T-helper 17 cell (primary cell): ENCODE measurements at places on chromosomes 7 and 10.

- DNase-seq, result no peak
These were observed 250.8 kb upstream of the HABP2 start for GRCh38 chr10:113302062-113302461.

DNA sequence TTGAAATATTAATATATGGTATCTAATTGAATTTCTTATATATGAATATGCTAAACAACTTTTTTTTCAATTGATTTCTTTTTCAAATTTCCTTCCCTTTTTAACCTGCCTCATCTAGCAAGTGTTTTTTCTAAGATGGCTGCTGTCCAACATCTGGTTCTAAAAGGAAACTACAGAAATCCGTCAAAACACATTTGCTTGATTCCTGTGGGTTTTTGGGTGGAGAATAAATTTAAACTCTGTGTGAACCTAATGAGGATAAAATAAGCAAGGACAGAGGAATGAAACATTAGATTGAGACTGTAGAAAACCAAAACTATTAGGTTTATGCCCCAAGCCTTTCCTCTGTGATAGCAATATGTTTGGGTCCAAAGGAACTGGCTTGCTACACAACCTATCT, 75.5 kb upstream of the STARD3NL start:
- DNase-seq, result no peak

DNA sequence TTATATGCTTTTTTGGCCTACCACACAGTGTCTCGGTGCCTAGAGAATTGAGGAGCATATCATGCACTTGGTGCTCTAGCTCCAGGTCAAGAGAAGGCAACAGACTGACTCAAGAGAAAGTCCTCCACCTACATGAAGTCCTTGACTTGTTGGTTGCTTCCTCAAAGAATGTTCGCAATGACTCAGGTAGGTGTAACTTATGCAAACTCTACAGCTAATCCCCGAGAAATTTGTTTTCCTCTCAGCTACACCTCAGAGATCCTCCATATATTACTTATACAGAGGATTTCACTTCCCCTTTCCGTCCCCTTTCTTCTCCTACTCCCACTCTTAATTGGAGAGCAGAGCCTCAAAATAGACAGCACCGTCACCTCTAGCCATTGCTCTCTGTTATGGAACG, 1013.1 kb downstream of the KCNMA1 start:
- DNase-seq, result no peak

DNA sequence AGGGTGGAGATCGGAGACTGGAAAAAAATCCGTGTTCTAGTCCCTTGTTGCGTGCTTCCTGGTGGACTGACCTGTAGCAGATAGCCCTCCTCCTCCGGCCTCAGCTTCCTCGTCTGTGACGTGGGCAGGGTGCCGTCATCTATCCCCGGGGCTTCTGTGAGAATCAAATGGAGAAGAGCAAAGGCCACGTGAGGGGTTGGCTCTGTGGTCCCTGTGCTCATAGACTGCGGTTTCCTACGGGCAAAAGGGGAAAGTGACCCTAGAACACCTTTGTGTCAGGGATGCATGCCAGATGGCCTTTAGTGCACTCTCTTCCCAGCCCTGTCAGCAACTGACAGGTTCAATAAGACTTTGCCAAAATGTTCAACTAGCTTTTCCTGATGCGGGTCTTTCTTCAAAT, 33.7 kb downstream of the GRK5 start:
- no peak for DNase-seq

GRCh38 chr10:3169673-3170072, 2.9 kb downstream of the PITRM1 start:
- no peak for DNase-seq

DNA sequence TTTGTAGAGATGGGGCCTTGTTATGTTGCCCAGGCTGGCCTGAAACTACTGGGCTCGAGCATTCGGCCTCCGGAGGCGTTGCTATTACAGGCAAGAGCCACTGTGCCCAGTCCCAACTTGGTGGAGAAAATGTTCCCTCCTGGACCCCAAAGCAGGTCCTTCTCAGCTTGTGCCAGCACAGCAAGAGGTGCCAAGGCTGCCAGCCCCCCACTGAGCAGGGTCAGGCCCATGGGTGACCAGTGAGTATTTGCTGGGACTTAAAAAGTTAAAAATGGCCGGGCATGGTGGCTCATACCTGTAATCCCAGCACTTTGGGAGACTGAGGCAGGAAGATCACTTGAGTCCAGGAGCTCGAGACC, 4.6 kb downstream of the MAFK start:
- DNase-seq, result no peak

- DNase-seq, result no peak
These were observed 103.2 kb downstream of the CNNM2 start for GRCh38 chr10:103021150-103021899.

- DNase-seq, result no peak
These were observed 59.9 kb downstream of the WDR37 start for GRCh38 chr10:1116051-1116450.

DNA sequence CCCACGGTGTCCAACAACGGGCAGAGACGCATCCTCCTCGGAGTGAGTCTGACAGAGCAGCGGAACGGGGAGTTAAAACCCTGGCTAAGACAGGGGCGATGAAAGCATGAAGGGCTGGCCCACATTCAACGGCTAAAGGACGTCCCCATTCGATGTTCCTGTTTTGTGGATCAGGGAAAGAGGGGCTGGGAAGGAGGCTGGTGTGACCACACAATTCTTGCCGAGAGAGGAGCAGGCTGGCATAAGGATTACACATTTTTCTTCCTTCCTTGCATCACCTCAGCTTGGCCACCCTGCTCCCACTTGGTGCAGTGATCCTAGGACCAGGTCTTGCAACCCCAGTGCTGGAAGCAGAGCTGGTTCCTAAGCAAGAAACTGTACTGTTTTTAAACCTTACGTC, 67.7 kb downstream of the GNA12 start:
- no peak for DNase-seq

DNA sequence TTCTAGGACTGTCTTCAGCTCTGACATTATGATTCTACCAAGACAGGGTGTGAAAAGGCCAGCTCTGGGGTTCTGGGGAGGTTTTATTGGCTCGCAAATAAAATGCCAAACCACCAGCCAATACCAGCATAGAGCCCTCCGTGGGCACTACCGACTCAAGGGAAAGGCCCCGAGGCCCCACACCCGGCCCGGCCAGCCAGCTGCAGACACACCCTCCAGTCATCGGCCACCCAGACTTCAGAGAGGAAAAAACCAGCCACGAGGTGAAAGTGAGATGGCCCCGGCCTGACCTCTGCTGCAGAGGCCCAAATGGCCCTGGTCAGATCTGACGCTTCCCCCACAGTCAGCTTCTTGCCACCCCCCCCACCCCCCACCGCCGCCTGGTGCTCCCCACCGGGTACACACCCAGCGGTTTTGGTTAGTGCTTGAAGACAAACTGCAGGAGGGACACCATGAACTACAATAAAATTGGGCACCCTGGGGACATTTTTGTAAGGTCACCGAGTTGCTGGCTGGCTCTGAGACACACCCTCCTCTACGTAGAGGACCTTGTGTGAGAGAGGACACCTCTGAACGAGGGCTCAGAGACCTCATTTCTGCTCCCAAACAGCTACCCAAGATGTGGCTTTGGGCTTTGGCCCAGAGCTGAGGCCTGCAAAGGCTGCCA, 79.9 kb downstream of the PRKAG2 start:
- DNase-seq, result no peak

DNA sequence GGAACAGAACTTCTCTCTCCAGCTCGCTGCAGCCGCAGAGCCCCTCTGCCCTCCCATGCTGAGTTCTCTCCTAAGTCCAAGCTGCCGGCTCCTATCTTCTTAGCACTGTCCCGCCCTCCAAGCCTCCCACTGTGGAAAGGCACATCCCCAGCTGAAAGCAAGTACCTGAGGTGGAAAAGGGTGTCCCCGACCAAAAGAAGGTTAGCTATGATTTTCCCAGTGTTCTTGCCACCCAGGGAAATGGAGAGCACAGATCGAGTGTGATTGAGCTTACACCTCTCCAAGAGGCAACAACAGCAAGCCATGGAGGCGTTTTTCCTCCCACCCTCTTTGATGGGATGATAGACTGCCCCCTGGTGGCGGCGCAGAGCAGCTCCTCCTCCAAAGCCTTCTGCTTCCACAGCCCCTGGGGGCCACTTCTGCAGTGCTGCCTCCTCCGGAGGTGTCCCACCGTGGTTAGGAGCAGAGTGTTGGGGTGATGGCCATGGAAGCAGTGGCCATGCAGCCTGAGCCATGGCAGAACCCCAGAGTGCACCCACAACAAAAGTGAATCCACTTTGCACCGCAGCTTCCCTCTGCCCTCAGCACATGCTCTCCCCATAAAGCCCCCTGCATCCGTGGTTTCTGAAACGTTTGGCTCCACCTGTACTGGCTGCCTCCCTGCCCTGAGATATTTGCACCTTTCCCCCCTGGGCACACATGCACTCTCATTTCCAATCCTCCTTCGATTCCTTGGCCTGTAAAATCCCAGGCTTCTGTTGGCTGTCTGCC, 143.1 kb upstream of the STK17A start:
- peak; percentile 38 for DNase-seq

- DNase-seq, result no peak
These were observed 68.7 kb upstream of the CAMK2B start for GRCh38 chr7:44394112-44394447.

DNA sequence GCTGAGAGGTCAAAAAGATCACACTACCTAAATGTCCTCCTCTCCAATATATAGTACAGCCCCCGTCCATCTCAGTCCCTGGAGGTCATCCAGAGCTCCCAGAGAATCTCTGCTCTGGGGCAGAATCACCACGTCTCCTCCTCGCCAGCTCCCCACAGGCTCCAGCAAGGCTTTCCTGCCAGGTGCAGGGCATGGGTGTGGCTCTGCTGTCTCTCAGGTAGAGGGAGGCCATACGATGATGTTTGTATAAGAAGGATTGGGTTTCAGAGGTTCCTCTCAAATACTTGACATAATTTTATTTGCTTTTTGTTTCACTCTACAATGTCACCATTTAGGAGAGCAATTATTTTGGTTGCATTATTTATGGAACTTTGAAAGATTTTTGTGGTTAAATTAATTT, 98.3 kb upstream of the PRSS58 start:
- no peak for DNase-seq

GRCh38 chr10:19638182-19638895, 177.9 kb upstream of the PLXDC2 start:
- DNase-seq, result no peak

DNA sequence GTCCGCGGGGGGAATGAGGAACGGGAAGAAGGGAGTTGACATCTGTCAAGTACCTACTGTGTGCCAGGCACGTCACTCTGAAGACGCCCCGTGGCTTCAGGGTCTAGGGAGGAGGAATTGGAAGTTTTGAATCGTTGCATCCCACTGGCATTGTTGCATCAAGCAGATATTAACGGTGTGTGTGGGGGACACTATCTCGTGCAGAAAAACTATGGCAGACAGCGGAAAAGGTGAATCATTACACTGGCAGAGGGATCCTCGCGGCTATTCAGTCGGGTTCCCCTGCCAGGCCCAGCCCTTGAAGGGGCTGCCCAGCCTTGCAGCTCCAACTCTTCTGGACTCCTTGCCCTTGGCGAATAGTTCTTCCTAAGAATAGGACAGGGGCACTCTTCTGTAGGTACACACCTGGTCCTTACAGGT, 1.0 kb upstream of the KIAA1549 start:
- no peak for DNase-seq

DNA sequence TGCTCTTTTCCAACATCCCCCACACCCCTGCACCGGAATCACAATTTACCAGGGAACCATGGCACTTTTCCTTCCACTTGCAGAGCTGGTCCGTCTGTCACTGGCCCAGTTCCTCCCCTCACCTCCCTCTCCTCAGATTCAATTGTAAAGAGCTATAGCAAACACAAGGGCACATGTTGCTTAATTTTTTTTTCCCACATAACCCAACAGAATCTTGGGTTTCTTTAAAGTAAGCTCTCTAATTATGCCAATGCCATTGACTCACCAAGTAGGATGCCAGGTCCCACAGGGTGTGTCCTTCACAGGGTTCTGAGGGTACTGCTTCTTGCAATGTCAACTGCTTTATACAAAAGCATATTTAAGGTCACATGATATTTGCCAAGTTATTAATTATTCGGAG, 262.2 kb downstream of the AUTS2 start:
- no peak for DNase-seq

DNA sequence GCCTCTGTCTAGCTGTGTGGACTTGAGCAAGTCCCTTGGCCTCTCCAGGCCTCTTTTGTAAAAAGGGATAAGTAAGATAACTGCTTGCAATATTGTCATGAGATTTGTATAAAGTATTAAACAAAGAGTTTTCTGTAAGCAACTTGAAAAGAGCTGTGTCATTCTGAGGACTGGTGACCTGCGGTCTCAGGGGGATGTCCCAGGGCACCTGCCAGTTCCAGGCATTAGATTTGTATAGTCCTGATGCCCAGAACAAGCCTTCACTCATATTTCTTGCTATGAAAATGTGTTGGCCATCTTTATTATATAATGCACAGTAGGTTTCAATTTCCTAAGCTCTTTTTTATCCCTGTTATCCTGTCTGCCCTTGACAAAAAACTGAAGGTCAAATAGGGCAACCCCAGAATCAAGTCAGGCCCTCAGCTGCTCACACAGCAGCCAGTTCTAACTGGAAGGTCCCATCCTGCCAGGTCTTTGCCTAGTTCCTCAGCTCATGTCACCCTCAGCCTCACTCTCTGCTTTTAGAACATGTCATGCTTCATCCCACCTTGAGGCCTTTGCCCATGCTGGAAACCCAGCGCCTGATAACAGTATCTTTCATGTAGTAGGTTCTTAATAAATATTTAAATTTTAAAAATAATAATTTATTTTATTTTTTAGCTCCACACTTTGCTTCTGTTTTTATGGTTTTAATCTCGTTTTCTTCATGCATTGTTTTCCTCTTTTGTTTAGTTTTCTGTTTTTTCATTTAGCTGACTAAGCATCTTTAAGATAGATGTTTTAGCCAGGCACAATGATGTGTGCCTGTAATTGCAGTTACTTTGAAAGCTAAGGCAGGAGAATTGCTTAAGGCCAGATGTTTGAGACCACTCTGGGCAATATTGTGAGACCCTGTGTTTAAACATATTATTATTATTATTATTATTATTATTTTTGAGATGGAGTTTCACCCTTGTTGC, 87.5 kb upstream of the ZNF92 start:
- no peak for DNase-seq

DNA sequence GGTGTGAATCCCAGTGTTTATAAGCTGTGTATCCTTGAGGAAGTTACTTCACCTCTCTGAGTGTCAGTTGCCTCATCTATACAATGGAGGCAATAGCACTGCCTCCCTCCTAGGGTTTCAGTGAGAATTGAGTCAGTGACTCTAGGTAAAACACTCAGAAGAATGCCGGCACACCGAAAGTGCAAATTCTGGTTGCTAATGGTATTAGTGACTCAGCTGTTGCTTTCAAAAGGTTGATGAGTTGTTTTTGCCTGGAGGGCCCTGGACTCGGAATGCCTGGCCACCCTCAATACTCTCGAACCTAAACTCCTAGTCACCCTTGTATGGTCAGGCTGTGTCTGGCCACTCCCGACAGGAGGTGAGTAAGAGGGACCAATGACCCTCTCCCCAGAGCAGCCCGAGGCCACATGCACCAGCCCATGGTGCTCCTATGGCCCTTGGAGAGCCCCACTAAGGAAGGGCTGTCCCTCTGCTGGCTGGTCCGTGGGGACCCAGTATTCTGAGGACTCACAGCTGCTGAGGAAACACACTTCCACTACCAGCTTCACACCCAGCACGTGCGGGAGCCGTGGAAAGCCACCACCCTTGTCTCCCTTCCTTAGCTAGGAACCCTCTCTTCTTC, 60.2 kb downstream of the CALML3 start:
- DNase-seq, result no peak

- no peak for DNase-seq
These were observed 92.8 kb downstream of the MCU start for GRCh38 chr10:72784551-72785351.
